Effector CD8-positive, alpha-beta T cell (primary cell): ENCODE measurements at places on chromosomes 7 and 10.

GRCh38 chr7:30841025-30841735 is 70.0 kb downstream of the MINDY4 start:
- DNase-seq, result no peak

- no peak for DNase-seq
These were observed 27.6 kb downstream of the VCL start for GRCh38 chr10:74025380-74025978.

DNA sequence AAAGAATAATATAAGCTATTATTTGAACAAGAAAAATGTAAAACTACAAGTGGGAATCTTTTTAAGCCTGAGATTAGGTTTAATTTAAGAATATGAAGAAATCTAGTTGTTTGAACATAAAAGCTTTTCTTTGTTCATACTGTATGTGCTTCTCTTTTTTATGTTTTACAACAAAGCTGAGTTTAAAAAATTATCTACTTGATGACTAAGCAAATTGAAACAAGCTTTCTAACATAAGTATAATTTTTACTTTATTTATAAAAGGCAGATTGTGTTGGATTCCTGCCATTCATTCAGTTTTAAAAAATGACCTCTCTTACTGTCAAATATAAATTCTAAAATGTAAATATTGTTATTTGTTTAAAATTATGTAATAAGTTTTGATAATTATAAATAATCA is 958.2 kb downstream of the DNAJB9 start:
- DNase-seq, result no peak

- DNase-seq, result no peak
These were observed 266.9 kb upstream of the HPS1 start for GRCh38 chr10:98713586-98713985.

GRCh38 chr7:129864042-129864441 is 88.7 kb downstream of the UBE2H start:
- no peak for DNase-seq

- no peak for DNase-seq
These were observed 6.5 kb upstream of the SSBP1 start for GRCh38 chr7:141731476-141732149.

- no peak for DNase-seq
These were observed 4.6 kb upstream of the TBC1D12 start for GRCh38 chr10:94397549-94398370.

GRCh38 chr10:29495366-29495765 is 139.4 kb downstream of the SVIL start:
- no peak for DNase-seq

DNA sequence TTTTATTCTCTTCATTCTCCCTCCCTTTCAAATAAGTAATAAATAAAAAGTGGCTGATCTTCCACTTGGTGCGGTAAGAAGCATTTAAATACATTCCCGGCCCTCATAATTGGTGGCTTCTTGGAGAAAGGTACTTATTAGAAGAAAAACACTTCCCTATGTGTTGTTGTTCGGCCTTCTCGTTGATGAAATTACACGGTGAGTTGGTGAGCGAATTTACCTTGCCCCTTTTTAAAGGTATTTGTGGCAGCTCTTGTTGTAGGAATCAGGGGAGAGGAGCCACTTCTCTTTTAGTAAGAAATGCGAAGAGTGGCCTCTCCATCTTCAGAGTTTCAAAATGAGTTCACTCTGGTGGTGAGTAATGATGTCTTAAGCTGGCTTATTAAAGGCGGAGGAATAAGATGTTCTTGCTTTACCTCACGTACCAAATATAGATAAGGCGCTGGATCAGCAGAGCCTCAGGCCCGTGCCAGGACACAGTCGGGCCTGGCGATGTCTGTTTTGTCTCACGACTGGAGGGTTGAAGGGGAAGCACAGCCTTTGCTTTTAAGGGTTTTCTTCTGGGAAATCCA is 135.9 kb downstream of the CUX1 start:
- DNase-seq, result no peak

GRCh38 chr7:114930107-114930661 is 8.3 kb downstream of the MDFIC start:
- DNase-seq, result no peak

GRCh38 chr10:72772031-72772430 is 80.1 kb downstream of the MCU start:
- DNase-seq, result no peak

DNA sequence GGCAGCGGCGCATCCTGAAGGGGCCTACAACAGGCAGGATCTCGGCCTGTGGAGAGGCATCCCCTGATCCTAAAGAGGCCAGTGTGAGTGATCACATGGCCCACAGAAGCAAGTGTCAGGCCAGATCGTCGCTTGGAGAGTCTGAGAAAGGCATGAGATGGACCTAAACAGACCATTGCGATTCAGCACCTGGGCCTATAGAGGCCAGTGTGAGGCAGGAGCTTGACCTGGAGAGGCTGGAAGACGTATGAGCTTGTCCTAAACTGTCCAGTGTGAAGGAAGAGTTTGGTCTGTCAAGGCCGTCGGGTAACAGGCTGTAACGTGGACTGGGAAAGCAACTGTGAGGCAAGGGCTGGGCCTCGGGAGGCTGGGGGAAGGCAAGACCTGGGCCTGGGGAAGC is 172.6 kb downstream of the TPST1 start:
- no peak for DNase-seq

DNA sequence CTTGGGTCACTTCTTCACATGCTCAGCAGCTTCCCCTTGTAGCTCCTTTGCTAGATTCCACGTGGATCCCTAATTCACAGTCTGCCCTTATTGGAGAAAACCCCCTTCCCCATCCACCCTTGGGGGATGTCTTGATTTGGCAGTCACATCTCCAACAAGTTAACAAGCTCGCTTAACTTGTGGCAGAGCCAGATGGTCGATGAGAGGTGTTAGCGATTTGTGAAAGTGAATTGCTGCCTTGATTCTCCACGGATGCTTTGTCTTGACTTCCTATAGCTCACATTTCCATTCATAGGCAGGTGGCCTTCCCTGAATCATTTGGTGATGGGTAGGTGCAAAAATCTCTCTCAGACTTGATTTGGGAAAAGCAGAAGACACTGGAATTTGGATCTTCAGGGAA is 387.9 kb downstream of the TCERG1L start:
- DNase-seq, result no peak

- DNase-seq, result no peak
These were observed 50.3 kb upstream of the ST8SIA6 start for GRCh38 chr10:17504547-17505245.

DNA sequence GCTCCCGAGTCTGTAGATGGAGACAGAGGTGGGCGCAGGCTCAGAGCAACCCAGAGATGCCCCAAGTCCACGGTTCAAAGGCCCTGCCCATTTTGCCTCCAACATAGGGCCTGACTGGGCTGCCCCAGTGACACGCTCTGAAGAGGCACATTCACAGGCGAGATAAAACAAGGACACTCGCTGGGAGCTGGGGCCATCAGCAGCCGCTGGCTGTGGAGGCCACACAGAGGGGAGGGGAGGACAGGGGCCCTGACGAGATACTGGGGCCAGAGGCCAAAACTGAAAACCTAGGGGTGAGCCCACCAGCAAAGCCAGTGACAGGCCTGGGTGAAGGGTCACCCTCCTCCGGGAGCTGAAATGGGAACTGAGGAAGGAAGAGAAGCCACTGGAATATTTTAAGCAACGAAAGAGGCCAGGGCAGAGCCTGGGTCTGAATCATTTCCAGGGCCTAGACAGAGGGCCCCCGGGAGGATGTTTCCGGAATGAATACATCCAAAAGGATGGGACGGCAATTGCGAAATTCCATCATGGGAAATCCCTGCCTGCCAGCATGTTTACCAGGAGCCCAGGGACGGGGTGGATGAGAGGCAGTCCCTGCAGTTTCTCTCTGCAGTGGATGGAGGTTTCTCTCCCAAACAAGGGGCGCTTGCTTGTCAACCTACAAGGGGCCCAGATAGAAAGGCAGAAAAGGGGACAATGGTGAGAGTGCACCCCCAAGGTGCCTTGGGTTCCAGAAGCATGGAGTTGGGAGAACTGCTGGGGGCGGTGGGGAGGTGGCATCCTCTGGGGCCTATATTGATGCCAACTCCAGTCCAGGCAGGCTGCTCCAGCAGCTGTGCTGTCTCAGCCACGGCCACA is 29.0 kb upstream of the HSPA12A start:
- no peak for DNase-seq

GRCh38 chr7:96114190-96114589 is 207.7 kb downstream of the SLC25A13 start:
- no peak for DNase-seq

DNA sequence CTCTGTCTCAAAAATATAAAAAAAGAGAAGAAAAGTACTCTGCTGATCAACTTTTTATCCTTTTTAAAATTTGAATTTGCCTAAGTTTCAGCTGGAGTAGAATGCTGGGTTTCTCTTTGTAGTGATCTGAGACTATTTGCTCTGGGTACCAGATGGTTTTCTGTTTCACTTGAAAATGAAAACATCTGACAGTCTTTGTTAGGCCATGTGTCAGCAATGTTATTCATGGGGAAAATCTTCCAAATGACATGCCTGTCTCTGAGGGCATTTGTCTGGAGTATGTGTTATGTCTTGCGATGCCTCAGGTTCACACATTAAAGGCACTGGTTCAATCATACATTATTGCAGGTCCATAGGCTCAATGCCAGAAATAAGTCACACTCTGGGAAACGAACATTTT is 175.3 kb upstream of the TMEM229A start:
- no peak for DNase-seq

DNA sequence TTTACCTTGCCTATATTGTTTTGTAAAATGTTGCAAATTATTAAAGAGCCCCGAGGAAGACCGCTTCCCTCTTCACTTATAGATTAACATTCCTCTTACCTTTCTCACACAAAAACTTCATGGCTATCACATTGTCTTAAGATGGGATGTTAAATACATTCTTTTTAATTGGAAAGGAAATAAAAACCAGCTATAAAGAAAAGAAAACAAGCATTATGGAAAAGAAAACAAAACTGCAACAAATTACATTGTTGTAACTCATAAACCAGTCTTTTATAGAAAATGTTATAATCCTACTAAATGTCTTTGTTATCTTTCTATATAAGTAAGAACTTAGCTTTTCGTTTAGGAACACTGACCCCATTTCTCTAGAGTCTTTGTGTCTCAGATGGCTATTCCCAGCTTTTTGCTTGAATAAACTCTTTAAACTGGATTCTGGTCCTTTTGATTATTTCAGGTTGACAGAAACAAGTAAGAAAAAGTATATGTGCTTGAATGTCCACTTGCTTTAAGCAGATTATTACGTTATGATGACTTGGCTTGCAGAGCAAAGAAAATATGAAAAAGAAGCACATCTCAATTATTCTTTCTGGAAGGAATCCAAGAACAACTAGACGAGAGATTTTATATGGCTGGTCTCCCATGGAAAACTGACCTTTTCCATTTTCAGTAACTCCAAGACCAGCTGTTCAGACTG is 128.2 kb downstream of the AKR1D1 start:
- DNase-seq, result no peak

GRCh38 chr7:46651070-46651469 is 730.0 kb upstream of the IGFBP3 start:
- no peak for DNase-seq

DNA sequence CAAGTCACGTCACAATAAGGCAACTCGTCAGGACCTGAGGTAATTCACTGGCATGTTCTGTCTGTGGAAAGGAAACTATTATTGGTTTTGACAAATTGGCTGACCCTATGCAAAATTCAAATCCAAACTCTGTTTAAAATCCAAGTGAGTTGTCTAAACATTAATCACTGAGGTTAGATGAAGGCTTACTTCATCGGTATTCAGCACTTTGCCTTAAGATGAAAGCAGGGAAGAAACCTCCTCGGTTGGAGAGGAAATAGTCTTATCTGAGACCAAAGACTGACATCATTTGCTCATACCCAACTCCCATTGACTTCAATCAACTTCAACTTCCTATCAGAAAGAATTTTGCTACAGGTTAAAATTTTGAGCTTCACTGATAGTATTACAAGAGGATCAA is 355.1 kb upstream of the MBL2 start:
- DNase-seq, result no peak

DNA sequence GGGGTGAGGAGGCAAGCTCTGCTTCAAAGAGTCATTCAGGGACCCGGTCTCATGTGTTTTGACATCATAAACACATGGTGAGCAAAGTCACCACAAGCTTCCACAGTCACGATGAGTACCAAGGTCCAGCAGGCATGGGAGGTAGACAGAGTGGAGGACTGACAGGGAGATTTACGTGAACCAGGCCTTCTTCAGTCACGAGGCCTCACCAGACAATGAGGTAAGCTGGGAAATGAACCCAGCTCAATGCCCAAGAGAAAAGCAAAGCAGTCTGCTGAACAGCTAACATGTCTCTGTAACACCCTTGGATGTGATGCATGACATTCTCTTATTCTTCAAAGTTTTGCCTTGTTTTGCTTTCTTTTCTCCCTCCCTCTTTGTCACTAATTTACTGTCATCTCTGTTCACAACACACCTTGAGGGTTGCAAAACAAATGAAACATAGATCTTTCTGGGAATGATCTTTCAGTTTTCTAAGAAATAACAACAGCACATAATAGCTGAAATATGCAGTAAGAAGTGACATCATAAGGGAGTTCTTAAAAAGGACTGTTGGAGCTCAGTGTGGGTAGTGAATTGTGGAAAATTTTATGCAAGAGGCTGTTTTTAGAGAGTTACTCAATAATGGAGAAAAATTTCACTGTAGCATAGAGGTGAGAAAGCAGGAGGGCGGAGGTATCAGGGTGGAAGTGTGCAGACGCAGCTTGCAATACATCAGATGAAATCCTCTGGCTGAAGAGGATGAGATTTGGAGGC is 9.0 kb downstream of the PPP1R17 start:
- no peak for DNase-seq

GRCh38 chr10:132575320-132576201 is 38.0 kb downstream of the INPP5A start:
- no peak for DNase-seq
